ENCODE measurements at places on chromosomes 2 and 18.

DNA sequence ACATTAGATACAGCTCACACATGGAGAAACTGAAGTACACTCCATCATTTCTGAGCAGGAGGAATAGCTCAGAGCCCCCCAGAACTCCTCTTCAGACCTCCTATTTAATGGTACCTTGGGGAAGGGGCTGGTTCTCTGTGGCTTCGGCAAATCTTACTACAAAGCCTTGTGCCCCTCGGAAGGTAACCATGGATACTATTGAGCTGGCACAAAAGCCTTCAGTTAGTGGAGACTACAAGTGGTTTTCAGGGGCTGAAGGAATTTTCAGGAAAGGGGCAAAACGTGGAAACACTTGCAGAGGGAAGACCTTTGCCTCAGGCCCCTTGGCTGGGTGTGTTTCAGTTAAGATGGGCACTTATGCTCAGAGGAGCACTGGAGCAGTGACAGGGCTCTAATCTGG, 1.1 kb upstream of the FAM237A start:
- DNase-seq: no peak

DNA sequence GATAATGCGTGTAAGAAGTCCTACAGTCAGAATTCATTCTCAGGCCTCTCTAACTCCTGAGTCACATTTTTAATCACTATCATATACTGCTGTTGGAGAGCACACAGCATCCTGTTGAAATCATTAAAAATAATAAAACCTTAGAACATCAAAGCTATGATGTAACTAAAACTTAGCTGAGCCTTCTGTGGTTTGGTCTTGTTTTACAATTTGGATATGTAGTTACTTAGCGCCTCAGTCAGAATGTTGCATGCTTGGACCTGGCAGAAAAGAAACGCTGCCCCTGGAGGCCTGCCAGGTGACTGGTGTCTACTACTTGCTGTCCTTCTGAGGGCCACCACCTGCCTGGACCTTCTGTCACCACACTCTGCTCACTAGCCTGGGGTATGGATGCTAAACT, 261.1 kb upstream of the RASGRP3 start:
- no peak for DNase-seq

DNA sequence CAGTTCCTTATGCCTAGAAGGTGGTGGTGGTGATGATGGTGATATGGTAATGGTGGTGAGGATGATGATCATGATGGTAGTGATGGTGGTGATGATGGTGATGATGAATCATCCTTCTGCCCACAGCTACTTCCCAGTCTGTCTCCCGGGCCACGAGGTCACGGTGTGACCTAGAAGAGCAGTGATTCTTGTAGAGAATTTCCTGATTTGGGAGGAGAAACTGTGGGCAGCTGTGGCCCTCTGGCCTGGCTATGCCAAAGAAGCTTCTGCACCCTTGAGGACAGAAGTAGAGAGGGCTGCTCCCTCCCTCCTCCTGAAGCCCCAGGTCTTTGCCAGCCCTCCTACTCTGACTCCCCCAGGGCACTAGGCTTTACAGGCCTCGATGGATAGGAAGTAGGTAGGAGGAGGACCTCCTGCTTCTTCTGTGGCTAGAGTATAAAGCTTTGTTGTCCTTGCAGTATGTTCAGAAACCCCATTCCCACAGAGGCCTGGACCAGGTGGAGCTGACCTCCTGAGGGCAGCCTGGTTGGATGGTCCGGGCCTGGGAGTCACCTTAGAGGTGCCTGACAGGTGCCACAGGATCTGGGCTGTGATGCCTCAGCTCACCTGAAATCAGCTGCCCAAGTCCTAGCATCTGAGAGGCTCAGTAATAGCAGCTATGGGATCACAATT, 57.9 kb upstream of the EPAS1 start:
- no peak for DNase-seq

DNA sequence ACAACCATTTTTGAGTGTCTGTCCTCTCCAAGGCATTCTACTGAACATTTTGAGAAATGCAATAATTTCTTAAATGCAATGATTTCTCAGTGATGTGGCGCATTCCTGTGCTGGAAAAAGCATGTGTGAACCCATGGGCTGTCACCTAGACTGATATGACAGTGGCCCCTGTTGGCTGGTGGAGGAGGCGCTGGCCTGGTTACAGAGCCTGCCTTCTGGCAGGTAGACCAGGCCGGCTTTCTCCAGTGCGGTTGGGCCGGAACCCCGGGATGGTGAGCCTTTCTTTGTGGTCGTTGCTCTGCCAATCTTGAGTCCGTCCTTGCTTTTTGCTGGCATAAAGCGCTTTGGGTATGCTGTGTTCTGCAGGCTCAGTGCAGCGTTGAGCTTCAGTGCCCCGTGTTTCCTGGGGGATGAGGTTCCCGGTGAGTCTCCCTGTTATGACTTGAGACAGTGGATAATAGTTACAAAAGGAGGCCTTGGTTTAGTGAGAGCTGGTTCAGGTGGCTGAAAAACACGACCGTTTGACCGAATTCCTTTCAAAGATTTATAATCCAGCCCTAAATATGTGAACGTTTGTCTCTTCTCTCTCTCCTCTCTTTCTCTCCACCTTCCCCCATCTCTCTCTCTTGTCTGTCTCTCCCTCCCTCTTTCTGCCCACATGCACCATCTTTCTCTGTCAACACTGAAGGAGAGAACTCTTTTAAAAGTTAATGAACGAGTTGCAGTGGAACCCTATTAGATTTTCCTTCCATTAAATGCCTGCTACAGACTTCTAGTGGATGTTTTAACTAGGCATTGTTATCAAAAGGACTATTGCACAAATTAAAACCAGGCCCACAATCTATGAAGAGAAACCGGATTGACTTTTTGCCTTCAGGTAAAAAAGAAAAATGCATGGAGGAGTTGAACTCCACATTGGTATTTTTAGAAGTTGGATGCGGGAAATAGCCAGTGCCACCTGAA, 34.0 kb downstream of the TSHZ1 start:
- no peak for DNase-seq

- DNase-seq: no peak
These were observed 120.2 kb downstream of the CD8B2 start for GRCh38 chr2:106607371-106607770.

DNA sequence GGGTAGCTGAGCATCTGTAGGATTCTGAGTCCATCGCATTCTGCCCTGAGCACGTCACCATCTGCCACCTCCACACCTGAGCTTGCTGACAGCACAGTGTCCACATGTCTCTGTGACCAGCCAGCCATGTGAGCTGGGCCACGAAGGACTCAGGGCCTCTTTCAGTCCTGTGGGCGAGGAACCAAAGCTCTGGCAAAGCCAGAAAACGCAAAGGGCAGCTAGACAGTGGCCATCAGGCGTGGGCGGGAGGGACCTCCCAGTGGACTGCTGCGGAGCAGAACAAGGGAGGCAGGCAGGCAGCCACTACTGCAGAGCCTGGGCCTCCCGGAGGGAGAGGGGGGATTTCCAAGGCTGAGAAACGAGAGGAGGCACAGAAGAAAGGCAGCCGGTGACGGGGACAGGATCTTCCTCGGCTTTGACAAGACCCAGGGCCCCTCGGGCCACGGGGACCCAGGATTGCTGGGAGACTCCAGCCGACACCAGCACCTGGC, 274.6 kb upstream of the SALL3 start:
- no peak for DNase-seq

GRCh38 chr2:167017021-167017420, 128.7 kb downstream of the XIRP2 start:
- DNase-seq: no peak

- no peak for DNase-seq
These were observed 534.6 kb downstream of the TNS1 start for GRCh38 chr2:217468042-217468830.

- no peak for DNase-seq
These were observed 28.3 kb downstream of the ARL5A start for GRCh38 chr2:151799886-151800292.

- peak; percentile 38 for DNase-seq
These were observed 15.4 kb downstream of the IL1B start for GRCh38 chr2:112821142-112821541.

GRCh38 chr2:106059416-106060065, 134.6 kb downstream of the UXS1 start:
- no peak for DNase-seq

GRCh38 chr2:160194946-160195345, 5.1 kb downstream of the ITGB6 start:
- DNase-seq: no peak

- no peak for DNase-seq
These were observed 3.9 kb downstream of the MAPRE2 start for GRCh38 chr18:35045121-35045520.

- DNase-seq: no peak
These were observed 167.8 kb upstream of the FOSL2 start for GRCh38 chr2:28224648-28225472.

- no peak for DNase-seq
These were observed 95.6 kb upstream of the THOC1 start for GRCh38 chr18:363301-364085.

DNA sequence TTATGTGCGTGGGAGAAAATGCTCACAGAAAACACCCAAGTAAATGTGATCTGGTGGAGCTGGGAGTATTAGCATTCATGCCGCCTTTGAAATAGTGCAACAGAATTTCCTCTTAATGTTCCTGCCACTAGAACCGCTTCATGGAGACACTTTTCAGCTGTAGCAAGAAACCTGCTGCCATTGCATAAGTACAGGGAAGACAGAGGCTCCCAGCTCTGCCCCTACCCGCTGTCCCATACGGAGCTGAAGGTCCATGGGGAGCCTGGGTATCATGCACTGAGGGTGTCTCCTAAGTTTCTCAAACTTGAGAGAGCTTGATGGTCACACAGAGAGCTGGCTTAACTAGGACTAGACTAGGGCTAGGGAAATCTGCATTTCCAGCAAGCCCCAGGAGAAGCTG, 49.6 kb downstream of the CRIM1 start:
- no peak for DNase-seq

DNA sequence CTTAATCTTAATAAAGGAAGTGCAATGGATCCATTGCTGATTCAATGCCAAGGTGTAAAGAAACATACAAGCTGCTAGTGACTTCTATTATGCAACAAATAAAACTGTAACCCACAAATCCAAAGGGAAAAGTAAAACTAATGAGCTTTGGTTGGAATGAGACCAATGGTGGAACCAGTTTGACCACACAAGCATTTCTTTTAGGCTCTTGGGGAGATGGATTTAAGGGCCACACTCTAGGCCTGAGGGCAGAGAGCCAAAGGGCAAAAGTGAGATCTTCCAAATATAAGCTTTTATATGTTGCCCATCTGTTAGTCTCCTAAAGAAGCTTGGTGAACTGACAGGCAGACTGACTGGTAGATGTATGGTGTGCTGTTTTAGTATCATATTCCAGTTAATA, 41.5 kb upstream of the MMADHC start:
- DNase-seq: no peak

- no peak for DNase-seq
These were observed 1321.6 kb upstream of the ACVR2A start for GRCh38 chr2:146523196-146523595.

DNA sequence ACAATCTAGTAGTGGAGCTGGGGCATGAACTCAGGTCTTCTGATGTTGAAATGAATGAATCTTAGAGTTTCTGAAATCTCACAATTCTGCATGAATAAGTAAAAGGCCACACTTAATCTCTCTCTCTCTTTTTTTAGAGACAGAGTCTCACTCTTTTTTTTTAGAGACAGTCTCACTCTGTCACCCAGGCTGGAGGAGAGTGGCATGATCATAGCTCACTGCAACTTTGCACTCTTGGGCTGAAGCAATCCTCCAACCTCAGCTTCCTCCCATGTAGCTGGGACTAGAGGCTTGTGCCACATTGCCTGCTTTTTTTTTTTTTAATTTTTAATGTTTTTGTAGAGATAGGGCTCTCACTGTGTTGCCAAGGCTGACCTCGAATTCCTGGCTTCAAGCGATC, 68.9 kb upstream of the THOC1 start:
- DNase-seq: no peak

DNA sequence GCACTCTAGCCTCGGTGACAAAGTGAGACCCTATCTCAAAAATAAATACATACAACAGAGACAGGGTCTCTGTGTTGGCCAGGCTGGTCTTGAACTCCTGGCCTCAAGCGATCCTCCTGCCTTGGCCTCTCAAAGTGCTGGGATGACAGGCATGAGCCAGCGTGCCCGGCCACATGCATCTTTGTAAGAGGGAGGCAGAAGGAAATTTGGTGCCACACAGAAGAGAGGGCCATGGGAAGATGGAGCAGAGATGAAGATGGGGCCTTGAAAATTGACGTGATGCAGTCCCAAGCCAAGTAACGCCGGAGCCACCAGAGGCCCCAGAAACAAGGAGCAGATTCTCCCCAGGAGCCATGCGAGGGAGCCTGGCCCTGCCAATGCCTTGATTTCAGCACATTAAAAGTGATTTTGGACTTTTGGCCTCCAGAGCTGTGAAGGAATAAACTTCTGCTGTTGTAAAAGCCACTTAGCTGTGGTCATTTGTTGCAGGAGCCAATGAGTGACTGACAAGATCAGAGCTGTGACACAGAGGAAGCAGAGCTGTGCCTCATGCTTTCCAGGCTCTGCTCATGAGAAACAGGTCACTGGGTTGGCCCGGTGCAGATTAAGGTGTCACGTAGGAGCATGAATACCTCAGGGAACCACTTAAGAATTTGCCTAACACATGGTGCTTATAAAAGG, 2.7 kb upstream of the SLC66A2 start:
- no peak for DNase-seq

DNA sequence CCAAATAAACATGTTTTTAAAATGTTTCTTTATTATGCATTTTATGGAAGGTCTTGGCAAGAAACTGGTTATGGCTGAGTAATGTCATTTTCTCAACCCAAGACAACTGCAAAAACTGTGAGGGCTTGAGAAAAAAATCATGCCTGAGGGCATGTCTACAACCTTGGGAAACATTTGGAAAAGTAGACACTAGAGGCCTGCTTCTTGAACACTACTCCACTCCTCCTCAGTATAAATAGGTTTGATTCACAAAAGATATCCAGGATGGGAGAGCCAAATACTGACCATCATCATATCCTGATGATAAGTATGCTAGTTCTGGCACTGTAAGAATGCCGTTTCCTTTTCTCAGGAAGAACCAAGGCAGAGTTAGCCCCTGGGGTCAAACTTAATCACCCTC, 71.1 kb downstream of the OSR1 start:
- DNase-seq: no peak

- DNase-seq: no peak
These were observed 407.6 kb upstream of the HS6ST1 start for GRCh38 chr2:128726236-128726635.

DNA sequence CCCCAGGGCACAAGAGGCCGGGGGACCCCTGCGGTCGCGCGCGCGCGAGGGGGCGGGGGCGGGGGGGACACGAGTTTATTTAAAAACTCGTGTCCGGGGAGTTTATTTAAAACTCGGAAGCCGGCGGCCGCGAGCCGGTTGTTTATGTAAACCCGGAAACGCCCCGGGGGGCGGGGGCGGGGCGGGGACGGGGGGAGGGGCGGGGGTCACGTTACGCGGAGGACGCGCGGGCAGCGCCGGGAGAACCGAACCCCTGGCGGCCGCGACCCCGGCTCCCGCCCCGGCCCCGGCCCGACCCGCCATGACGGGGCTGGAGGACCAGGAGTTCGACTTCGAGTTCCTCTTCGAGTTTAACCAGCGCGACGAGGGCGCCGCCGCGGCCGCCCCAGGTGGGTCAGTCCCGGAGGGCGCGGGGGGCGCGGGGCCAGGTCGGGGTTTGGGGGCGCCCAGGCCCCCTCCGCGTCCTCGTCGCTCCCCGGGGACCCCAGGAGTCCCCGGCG, 4.4 kb downstream of the NFATC1 start:
- DNase-seq: no peak

Measured in GM06990 (cell line).